ENCODE measurements at places on chromosomes 7 and 10. TPM values are rescaled to one million over a fixed set of nuclear protein-coding genes. Genes with fewer than 3 reads are reported as not detected.

DNA sequence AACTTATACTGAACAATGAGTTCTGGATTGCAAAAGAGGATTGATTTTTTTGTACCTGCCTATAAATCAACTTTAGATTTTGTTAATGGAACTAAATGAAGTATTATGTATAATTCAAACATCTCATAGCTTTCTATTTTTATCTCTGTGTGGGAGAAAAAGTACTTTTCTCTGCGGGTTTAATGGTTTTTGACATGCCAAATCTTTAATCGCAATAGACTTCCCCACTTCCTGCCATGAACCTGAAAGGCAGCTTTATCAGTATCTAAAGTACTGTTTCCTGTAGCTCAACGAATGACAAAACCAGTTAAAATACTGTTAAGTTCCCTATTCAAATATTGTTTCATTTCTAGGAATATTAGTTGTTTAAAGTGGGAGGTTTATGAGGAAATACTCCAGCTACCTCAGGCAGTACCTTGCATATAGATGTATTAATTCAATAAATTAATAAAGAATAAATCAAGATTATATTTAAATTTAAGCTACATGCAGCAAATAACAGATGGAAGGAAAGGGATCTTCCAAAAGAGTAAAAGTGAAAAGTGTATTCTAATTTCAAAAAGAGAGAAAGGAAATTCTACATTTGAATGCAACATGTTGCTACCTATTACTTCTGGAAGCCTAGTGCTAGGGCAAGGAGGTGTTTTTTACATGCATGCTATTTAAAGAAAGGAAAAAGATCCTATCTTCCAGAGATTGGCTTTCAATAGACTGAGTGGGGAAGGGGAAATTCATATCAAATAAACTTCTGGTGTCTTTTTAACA lies 75.9 kb downstream of the SVOPL start:
- no peak for DNase-seq

GPR85 gene
- 1.1 TPM for total RNA-seq

SMNDC1 gene
- total RNA-seq: 9.9 TPM

- DNase-seq: no peak
These were observed 95.2 kb upstream of the JCAD start for GRCh38 chr10:30154561-30154960.

GRCh38 chr10:58239561-58240169 lies 28.0 kb downstream of the IPMK start:
- no peak for DNase-seq

TAC1 gene
- 1.4 TPM for total RNA-seq

DNA sequence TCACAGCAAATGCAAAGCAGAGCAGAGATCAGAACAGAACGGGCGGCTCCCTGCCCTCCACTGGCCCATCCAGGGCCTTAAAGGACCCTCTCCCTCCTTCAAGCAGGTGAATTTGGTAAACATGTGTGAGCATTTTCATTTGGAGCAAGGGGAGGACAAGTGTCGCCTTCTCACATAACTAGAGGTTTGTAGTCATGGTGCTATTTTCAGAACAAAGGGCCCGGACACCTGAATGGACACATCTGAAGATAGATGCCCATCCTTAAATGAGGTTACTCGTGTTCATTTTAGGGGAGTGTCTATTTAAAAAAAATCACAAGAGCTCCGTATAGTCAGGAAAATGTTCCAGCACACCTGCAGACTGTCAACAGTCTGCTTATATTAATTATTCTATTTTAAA lies 153.8 kb downstream of the PRKCQ start:
- no peak for DNase-seq

DNA sequence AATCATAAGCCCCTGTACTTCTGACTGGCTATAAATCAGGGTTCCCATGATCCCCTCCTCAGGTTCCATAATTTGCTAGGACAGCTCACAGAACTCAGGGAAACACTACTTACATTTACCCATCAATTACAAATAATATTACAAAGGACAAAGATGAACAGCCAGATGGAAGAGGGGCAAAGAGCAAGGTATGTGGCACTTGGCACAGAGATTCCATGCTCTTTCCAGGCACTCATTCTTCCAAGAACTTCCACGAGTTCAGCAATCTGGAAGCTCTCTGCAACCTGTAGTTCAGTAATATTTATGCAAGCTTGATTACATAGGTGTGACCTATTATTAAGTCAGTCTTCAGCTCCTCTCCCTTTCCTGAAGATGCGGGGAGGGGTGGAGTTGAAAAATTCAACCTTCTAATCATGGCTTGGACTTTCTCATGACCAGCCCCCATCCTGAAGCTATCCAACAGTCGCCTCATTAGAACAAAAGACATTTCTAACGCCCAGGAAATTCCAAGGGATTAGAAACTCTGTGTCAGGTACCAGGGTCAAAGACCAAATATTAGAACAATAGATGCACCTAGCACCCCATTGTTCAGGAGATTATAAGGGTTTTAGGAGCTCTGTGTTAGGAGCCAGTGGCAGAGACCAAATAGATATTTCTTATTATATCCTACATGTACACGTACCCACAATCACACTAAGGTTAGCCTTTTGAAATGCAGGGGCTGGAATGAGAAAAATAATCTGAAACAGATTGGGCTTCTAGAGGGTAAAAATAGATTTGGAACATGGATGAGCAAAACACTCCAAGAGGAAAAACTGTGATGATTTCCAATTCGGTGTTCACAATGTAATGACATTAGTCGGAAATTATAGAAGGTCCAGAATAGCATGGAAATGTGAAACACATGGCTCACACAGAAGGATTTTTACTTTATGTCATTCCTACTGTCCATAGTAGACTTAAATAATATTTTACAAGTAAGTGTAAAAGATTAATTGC lies 7.0 kb downstream of the ANKMY2 start:
- DNase-seq: no peak

ADAMTS14 gene
- 0.19 TPM for total RNA-seq

- no peak for DNase-seq
These were observed 26.1 kb downstream of the WAC start for GRCh38 chr10:28558923-28559508.

DNA sequence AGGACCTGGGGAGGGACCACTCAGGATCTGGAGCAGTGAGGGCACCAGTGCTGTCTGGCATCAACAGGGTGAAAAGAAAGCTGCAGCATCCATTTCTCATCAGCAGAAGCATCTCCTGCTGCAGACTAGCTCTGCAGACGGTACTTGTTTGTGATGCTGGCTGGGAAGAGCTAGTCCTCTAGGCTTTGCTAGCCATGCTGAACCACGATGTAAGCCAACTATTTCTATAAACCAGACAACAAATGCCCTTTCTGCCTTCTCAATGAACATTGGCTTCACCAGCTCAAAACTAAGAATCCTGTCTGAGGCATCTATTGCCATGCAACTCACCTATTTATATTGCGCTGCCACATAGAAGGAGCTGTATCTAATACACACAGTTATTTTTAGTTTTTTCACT lies 65.6 kb downstream of the CTTNBP2 start:
- no peak for DNase-seq

DNA sequence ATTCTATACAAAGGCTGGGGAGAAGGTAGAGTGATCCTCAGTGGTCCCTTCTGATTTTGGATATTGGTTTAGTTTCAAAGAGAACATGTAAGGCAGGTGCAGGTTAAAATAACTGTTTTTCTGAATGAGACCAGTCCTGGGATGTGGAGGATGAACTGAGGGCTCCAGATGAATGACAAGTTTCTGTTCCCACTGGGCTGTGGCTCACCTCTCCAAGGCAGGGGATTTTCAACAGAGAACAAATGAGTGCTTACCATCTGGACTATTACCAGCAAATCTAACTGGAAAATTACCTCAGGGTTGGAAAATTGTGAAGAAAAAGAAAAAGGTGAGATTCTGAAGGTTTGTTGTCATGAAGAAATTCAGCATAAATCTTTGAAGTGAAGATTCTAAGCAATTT lies 8.0 kb downstream of the LAMB4 start:
- no peak for DNase-seq

DNA sequence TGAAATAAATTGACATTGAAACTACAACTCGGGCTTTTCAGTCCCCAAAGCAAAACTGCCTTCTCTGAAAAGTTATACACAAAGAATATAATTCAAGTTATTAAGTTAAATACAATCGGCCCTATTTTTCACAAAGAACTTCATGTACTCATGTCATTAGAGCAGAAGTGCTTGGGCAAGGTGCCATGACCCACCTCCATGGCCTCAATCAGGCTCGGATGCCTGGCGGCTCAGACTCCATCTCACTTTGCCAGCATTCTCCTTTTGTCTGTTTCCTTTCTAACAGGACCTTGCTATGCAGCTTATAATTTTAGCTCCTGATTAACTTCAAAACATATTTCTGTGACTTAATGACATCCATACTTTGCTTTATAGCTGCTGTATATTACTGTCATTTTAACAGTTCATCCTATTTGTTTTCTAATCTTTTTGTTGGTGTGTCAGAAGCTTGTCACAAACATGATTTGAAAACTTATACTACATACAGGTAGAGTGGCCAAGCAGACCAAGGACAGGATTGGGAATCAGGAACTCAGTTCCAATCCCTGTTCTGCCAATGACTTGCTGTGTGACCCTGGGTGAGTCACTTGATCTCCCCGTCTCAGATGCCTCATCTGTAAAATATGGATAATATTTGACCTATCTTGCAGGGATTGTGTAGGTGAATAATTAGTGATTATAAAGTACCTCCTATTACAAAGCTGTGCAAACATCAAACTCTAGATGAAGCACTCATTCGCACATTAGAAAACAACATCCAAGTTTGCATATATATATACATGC lies 60.8 kb upstream of the ITGA8 start:
- DNase-seq: no peak

- DNase-seq: no peak
These were observed 30.6 kb upstream of the RHOBTB1 start for GRCh38 chr10:60974463-60975149.

- no peak for DNase-seq
These were observed 217.9 kb downstream of the SFMBT2 start for GRCh38 chr10:7192831-7193361.

DNA sequence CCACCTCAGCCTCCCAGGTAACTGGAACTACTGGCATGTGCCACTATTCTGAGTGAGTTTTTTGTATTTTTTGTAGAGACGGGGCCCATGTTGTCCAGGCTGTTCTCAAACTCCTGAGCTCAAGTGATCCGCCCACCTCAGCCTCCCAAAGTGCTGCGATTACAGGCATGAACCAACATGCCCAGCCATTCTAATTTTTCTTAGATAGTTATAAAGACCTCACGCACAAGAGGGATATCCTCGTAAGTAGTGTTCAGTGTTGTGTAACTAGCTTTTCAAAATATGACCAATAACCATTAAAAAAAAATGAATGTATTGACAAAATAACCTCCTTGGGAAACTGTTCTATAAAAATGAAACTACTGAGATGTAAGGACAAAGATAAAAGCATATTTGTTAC lies 90.5 kb upstream of the FERD3L start:
- DNase-seq: no peak

LBX1 gene
- not detected for total RNA-seq

DNA sequence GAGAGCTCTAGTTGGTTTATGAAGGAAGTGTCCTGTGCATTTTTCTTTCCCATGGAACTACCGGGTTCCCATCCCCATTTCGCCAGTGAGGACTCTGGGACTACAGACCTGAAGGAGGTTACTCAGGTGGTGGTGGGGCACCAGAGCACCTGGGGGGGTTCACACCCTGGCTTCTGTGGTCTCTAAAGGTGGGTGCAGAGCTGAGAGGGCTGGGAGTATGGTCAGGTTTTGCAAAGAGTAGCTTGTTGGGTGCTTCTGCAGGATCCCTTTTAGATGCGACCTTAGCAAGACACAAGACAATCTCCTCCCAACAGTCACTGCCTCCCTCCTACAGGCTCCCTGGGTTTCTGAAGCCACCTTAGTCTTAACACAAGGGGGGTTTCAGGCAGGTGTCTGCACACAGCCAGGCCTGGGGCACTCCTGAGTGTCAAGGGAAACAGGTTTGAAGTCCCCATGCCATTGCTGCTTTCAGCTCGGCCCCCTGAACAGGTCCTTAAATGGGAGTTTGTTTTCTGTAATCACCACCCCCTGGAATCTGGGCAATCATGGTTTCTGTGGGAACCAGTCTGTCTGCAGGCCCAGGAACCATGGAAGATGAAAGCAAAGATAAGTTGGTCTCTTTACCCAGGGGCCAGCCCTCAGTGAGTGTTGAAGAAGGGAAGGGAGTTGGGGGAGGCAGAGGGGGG lies 9.9 kb upstream of the CXCL12 start:
- no peak for DNase-seq

SUGCT gene
- 2.7 TPM for total RNA-seq

DNA sequence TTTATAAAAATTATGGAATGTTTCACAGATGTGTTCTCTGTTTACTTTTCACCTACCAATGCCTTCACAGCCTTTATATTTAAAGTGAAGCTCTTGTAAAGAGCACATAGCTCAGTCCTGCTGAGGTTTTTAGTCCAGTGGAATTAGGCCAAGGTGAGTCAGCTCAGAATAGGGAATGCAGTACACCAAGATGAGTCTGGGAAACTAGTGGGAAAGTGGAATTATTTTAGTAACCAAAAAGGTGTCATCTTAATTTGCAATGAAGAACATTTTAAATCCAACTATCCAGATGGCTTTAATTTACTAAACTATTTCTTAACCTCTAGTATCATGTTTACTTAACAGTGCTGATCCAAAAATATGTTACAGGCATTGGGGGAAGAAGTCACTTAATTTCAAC lies 236.3 kb upstream of the CTBP2 start:
- no peak for DNase-seq

VIPR2 gene
- total RNA-seq: 12.0 TPM

DNA sequence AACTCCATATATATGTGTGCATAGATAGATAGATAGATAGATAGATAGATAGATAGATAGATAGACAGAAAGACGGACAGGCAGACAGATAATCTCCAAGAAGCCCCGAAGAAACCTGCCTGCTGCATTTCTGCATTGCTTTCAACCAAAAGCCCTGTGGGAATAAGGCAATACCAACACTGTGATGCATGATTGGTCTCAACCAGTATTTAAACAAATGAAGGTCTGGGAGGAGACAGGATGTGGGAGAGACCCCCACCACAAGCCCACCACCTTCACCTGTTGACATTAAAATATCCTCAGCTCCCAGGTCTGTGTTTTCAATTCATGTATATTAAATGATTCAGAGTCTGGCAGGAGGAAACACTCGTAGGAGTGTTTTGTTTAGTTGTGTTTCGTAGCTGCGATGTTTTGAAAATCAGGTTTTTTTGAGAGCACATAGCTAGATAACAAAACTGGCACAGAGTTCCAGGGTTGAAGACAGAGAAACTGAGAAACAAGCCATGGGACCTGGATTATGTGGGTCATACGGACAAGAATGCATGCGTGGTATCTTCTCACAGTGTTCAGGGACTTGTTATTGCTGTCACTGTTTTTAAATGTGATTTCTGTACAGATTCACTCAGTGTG lies 200.7 kb upstream of the AHR start:
- no peak for DNase-seq

TCERG1L gene
- total RNA-seq: not detected

DNA sequence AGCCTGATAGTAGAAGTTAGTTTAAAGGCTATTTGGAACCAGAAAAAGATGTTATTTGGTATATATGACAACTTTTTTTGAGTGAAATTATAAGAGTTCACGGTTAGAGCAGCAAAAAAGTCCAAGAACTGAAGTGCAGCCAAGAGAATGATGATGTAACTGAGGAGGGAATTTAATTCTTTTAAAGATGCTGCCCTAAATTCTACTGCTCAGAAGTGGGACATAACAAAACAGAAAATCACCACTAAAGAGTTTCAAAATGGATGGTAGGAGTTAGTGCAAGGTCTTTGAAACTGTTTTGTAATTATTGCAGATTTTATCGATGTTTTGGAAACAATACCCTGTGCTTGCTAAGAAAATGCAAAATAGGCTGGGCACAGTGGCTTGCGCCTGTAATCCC lies 6.5 kb downstream of the SAMD8 start:
- DNase-seq: no peak
